Activated CD4-positive, alpha-beta T cell treated with anti-CD3 and anti-CD28 coated beads, Interleukin-2, amount 10 ng/mL, durations not matched to agents 24 days and 14 days (primary cell): ENCODE measurements at places on chromosomes 6 and 20. TPM values are rescaled to one million over a fixed set of nuclear protein-coding genes. Genes with fewer than 3 reads are reported as not detected.

DNA sequence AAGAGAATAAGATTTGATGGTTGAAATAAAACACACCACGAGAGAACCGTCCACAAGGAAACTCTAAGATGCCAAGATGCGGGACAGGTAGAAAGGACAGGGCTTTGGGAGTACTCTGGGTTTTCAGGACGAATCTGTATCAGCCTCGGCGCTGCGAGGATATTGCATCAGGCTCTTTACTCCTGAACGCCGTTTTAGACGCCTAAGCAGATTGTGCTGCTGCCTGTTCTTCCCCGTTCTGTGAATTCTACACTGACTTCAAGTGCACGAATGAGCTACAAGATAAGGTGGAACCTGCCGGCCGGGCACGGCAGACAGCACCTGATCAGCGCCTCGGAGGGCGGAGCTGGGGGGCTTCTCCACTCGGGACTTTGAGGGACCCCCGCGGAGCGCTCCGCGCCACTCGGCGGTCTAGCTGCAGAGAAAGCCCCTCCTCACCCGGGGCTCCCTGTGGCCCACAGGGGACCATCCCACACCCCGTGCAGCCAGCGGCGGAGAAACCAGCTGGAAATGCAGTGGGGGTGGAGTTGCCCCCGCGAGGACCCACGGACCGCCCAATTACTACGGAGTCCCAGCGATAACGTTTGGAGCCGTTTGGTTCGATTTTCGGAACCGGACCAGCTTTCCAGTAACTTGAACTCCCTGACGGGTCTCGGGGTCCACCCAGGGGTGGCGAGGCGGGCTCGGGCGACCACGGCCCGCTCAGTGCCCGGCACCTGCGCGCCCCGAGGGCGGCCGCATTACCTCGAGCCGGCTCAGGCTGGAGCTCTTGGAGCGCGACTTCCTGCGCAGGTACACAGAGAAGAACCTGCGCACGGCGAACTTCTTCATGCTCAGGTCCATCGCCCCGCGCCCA lies 646 bp downstream of the RPS6KA2 start:
- H3K27ac ChIP-seq, result no peak overlapping the region
- H3K27me3 ChIP-seq, result peaks cover 40% of the 10 kb centered on the region
- H3K36me3 ChIP-seq, result no peaks in the 10 kb centered on the region
- H3K4me1 ChIP-seq, result peaks cover 20% of the 10 kb centered on the region
- peak overlapping the region; percentile 91 for H3K4me3 ChIP-seq

DNA sequence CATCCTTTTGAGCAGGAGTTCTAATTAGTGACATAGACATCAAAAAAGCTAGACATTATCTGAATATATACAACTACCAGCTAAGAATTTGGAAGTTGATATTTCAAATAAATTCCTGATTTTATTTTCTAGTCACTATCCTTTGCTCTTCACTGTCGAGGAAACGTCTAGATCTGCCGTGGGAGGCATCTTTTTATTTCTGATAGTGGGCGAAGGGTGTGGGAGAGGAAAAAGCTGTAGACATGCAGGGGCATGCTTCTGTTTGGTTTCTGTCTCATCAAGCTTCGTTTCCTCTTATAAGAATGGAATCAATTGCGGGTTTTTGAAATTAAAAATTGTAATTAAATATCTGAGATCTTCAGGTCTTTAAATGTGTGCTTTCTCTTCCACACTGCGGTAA lies 16.2 kb upstream of the C6orf118 start:
- no peaks in the 10 kb centered on the region for H3K4me1 ChIP-seq
- no peaks in the 10 kb centered on the region for H3K27me3 ChIP-seq
- no peak overlapping the region for H3K4me3 ChIP-seq
- no peak overlapping the region for H3K27ac ChIP-seq
- no peak for DNase-seq

DNA sequence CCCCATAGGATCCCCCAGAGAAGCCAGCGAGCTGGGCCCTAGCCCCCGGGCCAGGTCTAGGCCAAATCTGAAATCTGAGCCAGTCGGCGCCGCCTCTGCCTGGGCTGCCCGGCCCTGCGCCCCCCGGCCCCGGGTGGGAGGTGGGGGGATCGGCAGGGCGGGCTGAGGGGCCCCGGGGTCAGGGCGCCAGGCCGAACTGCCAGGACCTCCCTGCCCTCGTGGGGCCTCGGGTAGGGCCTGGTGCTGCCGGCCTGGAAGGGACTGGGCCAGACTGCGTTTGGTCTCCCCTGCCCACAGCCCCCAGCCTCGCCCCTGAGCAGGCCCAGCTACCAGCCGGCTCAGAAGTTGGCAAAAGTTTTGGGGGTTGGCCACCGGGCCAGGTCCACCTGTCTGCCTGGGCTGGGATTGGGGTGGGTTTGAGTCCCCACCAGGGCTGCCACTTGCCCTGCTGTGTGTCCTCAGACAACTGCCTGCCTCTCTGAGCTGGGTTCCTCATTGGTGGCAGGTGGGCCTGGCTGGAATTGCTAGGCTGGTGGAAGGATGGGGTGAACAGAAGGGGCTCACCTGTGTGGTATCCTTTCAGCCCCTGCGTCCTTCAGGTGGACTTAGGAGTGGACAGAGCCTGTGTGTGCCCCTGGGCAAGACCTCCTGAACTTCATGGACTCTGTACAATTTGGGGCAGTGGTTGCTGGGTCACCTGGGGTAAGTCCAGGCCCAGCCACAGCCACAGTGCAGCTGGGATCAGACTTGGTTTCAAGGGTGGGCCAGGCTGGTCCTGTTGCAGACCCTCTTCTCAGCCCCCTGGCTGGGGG lies 801 bp downstream of the SRC start:
- peaks cover 20% of the 10 kb centered on the region for H3K4me1 ChIP-seq
- H3K4me3 ChIP-seq, result peak overlapping the region; percentile 51
- DNase-seq, result no peak
- H3K36me3 ChIP-seq, result no peaks in the 10 kb centered on the region
- no peak overlapping the region for H3K27ac ChIP-seq
- no peaks in the 10 kb centered on the region for H3K27me3 ChIP-seq

DNA sequence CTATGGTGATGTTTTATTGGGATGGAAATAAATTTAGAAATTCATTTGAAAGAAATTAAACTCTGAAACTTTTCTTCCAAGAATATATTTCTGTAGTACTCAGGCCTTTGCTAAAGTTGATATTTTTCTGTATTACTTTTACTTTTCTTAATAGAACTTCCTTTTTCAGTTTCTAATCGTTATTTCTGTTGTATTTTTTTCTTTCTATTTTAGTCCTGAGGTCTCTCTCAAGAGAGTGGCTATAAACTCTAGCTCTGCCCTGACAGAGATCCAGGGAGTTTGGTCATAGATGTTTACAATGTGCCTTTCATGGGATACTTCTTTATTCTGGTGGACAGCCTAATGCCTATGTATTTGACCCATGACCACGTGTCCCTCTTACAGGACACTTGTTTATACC lies 51.0 kb downstream of the OR2B6 start:
- no peak overlapping the region for H3K27ac ChIP-seq
- no peaks in the 10 kb centered on the region for H3K36me3 ChIP-seq
- DNase-seq, result no peak
- H3K27me3 ChIP-seq, result peaks cover 7% of the 10 kb centered on the region
- peaks cover 4% of the 10 kb centered on the region for H3K4me1 ChIP-seq

DNA sequence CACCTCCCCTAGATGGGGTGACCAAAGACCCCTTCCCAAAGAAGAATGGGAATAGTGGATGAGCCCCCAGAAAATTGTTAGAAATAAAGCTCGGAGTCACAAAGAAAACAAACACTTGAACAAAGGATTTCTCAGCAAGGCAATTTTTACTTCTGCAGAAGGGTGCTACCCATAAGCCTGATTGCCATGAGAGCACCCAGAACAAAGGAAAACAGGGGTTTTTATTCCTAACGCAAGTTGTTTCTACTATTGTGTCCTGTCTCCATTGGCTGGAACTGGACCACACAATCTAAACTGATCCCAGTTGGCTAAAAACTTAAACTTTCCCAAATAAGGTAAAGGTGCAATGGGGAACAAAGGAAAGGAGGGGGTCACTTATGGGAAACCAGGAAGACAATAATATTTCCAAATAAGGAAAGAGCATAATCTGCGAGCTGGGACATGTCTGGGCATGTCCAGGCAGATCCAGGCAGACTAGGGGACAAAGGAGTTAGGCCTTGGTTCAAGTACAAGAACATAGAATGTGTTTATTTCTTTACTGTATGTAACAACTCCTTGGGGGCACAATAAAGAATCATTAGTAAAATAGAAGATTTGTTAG lies 20.0 kb downstream of the HLA-B start:
- peaks cover 11% of the 10 kb centered on the region for H3K4me1 ChIP-seq
- peak overlapping the region; percentile 19 for H3K27ac ChIP-seq
- DNase-seq, result no peak

DNA sequence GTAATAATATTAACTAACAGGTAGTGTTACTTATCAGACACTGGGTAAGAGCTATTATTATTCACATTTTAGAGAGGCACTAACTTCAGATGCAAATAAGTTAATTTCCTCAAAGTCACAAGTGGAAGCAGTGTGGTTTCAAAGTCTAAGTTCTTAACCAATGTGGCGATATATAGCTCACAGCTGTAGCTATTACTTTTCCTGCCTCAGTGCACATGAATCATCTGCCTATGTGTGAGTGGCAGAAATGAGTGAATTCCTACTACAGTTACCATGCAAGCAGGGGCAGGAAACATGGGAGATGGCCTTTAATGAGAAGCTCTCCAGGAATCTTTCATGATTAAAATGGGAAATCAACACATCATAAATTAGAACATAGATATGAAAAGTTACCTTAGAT lies 126.2 kb upstream of the EYA4 start:
- no peak overlapping the region for H3K27ac ChIP-seq
- H3K4me1 ChIP-seq, result no peaks in the 10 kb centered on the region
- H3K27me3 ChIP-seq, result no peaks in the 10 kb centered on the region
- no peak overlapping the region for H3K4me3 ChIP-seq

CD93 gene
- 1.5 and 1.7 TPM in 2 replicates for total RNA-seq
